ENCODE measurements at places on chromosomes 7 and 10.

- DNase-seq, result peak; percentile 52
Measured at GRCh38 chr10:77873536-77874380, 52.8 kb downstream of the DLG5 start.

- DNase-seq, result no peak
Measured at GRCh38 chr7:107384025-107384424, 85.8 kb upstream of the GPR22 start.

DNA sequence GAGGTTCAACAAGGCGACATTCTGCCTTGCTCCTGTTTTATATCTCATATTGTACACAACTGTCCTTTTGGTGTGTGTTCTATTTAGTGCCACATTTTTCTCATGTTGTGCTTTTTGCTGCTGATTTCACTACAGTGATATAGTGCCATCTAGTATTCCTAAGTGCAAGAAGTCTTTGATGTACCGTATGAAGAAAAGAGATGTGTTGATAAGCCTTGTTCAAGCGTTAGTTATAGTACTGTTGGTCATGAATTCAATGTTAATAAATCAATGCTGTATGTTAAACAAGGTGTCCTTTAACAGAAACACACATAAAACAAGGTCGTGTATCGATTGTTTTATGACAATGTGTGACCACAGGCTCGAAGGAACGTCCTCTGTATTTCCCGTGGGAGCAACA is 939.4 kb downstream of the GATA3 start:
- DNase-seq, result no peak

GRCh38 chr10:124226271-124227054 is 133.1 kb upstream of the CHST15 start:
- DNase-seq, result peak; percentile 3

DNA sequence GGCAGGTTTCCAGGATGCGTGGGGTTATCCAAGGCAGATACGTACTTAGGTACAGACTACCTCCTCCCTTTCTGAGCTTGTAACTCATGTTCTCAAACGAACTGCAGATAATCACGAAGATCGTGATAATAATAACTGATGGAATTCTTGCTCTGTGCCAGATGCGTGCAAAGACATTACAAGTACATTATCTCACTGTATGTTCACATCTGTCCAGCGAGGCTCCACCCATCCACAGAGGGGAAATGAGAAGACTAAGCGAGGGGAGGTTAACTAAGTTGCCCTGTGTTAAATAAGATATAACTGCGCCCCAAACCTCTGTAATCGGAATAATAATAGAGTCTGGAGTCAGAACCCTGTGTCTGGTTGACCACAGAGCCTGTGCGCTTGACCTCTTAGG is 1.9 kb downstream of the GALNT17 start:
- no peak for DNase-seq

DNA sequence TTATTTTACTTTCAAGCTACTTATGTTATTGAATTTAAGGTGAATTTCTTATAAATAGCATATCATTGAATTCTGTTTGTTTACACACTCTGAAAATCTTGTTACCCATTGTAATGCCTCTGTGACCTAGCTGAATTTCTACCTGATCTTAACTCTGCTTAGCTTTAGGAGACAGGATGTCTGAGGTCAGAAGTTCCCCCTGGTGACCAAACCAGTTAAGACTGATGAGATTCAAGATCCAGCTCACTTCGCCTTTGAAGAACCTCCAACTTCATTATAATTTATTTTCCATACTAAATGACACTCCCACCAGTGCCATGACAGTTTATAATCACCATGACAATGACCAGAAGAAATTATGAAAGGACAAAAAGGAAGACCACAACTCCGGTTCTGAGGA is 213.4 kb upstream of the CDC14C start:
- DNase-seq, result no peak

DNA sequence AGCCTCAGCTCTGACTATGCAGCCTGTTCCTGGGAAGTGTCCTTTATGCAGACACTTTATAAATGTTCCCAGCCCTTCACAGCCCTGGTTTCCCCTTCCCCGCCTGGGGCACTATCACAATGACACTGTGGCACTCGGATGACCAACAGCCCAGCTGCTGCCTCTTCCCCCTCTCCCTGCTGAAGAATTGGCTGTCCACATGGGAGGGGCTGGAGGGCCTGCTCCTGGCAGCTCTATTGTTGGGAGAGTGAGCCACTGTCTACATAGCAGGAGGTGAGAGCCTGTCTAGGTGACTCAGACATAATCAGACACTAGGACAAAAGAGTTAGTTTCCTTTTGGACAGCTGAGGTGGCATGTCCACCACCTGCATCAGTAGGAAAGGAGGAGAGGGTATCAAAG is 437.5 kb downstream of the PLXNA4 start:
- DNase-seq, result no peak

DNA sequence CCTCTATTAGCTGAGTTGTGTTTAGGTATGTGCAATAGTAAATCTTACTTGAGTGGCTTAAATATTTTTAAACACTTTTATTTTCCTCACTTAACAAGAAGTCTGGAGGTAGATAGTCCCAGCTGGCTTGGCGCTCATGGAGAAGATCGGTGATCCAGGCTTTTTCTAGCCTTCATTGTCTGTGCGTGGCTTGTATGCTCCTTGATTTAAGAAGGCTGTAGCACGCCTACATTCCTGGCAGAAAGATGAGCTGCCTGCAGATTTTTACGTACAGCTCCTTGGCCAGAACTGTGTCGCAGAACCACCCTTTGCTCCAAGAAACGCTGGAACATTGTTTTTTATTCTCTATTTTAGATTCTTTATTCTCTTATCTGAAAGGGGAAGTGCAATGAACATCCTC is 284.1 kb downstream of the KIF20B start:
- DNase-seq, result no peak

GRCh38 chr7:16511314-16511713 is 15.3 kb upstream of the LRRC72 start:
- DNase-seq, result no peak
